ENCODE measurements at places on chromosomes 3 and 15.

DNA sequence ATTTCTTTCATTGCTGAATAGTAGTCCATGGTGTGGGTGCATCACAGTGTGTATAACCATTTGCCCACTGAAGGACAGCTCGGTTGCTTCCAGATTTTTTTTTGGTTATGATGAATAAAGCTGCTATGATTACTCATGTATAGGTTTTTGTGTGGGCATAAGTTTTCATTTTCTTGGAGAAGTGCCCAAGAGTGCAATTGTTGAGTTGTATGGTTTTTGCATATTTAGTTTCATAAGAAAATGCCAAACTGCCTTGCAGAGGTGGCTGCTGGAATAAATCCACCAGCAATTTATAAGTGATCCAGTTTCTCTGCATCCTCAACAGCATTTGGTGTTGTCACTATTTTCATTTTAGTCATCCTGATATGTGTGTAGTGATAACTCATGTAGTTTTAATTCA lies 8.4 kb upstream of the SPESP1 start:
- no peaks in the 10 kb centered on the region for H3K27me3 ChIP-seq
- DNase-seq: no peak
- H3K27ac ChIP-seq: no peak overlapping the region
- no peaks in the 10 kb centered on the region for H3K4me1 ChIP-seq

DNA sequence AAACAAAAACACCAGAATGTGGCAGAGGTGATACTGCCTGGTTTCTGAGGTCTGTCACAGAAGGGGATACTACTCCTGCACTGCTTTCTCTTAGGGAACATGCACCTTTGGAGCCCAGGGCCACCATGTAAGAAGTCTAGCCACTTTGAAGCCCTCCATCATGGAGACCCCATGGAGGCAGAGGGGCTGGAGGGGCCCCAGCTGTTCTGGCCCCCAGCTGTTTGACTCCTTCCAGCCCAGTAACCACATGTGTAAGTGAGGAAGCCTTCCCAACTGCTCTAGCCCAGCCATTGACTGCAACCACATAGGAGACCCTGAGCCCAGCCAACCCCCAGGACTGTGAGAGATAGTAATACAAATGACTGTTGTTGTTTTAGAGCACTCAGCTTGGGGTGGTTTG lies 9.0 kb upstream of the IGDCC4 start:
- no peaks in the 10 kb centered on the region for H3K36me3 ChIP-seq
- no peak overlapping the region for H3K27ac ChIP-seq
- H3K27me3 ChIP-seq: no peaks in the 10 kb centered on the region
- no peak overlapping the region for H3K4me3 ChIP-seq
- H3K4me1 ChIP-seq: no peaks in the 10 kb centered on the region

DNA sequence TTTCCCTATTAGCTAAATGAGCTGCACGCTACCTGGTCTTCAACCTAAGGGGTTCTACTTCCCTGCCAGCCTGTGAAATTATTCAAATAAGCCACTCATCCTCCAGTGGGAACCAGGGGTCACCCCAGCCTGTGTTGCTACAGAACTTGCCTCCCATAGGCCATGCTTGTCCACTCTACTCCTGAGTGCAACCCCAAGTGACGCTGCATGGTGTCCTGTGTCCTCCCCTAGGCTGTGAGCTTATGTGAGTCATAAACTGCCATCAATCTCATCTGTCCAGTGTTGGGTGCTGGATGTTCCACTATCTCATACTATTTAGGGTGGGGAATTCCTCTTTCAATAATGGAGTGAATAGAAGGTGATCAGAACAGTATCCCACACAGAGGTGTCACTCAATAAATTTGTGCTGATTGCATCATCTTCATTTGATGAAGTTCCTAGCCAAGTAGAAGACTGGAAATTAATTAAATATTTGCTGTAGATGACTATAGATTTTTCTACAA lies 49.8 kb upstream of the SSR3 start:
- peaks cover 10% of the 10 kb centered on the region for H3K4me1 ChIP-seq
- H3K4me3 ChIP-seq: no peak overlapping the region
- no peaks in the 10 kb centered on the region for H3K36me3 ChIP-seq
- DNase-seq: no peak
- no peak overlapping the region for H3K27ac ChIP-seq

DNA sequence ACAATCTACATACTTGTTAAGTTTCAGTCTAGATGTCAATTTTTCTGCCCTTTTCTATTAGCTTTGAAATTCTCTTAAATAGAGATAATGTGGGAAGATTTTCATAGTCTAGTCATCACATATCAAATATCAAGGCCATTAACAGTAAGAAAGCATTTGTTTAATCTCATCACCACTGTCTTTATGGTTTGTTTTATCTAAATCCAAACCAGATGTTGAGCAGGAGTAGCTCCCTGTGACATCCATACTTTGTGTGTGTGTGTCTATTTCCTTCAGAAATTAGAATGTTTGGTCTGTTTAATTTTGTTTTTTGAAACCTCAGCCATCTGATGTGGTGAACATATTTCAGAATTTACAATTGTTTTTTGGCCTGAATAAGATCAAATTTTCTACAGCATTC lies 23.1 kb upstream of the GOLGA8B start:
- H3K27ac ChIP-seq: no peak overlapping the region
- H3K36me3 ChIP-seq: no peaks in the 10 kb centered on the region
- H3K27me3 ChIP-seq: peaks cover 5% of the 10 kb centered on the region
- no peak for DNase-seq

- DNase-seq: peak; percentile 35
- peaks cover 17% of the 10 kb centered on the region for H3K4me1 ChIP-seq
- H3K4me3 ChIP-seq: peak within 1 kb of the TSS; percentile 32
- no peaks in the 10 kb centered on the region for H3K36me3 ChIP-seq
Observed at GRCh38 chr3:9916734-9917680, at the start of gene IL17RC. TSS of gene IL17RC (plus strand) at chr3:9917098. CDS start at chr3:9917316, 218 bp downstream.

DNA sequence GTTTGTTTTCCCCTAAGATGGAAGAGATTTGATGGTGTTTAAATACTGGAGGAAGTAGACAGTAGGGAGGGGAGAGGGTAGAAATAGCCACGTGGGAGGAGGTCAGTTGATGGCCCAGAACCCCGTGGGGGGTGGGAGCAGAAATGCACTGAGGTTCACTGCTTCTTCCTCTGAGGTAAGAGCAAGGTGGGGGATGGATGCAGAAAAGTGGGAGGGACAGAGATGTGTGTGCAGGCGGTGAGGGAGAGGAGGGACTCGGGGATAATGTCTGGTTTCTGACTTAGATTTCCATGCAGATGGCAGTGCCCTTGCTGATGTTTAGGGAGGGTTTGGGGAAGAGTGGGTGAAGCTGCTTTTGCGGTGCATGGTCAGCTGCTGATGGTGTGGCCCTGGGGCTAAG lies 102.9 kb downstream of the ARNT2 start:
- H3K36me3 ChIP-seq: no peaks in the 10 kb centered on the region
- H3K4me1 ChIP-seq: no peaks in the 10 kb centered on the region
- no peaks in the 10 kb centered on the region for H3K27me3 ChIP-seq
- no peak overlapping the region for H3K27ac ChIP-seq
- no peak overlapping the region for H3K4me3 ChIP-seq
- no peak for DNase-seq

GRCh38 chr3:153731071-153731470 lies 390.1 kb upstream of the ARHGEF26 start:
- DNase-seq: no peak
- no peaks in the 10 kb centered on the region for H3K4me1 ChIP-seq
- H3K4me3 ChIP-seq: no peak overlapping the region
- H3K27ac ChIP-seq: no peak overlapping the region
- no peaks in the 10 kb centered on the region for H3K27me3 ChIP-seq

DNA sequence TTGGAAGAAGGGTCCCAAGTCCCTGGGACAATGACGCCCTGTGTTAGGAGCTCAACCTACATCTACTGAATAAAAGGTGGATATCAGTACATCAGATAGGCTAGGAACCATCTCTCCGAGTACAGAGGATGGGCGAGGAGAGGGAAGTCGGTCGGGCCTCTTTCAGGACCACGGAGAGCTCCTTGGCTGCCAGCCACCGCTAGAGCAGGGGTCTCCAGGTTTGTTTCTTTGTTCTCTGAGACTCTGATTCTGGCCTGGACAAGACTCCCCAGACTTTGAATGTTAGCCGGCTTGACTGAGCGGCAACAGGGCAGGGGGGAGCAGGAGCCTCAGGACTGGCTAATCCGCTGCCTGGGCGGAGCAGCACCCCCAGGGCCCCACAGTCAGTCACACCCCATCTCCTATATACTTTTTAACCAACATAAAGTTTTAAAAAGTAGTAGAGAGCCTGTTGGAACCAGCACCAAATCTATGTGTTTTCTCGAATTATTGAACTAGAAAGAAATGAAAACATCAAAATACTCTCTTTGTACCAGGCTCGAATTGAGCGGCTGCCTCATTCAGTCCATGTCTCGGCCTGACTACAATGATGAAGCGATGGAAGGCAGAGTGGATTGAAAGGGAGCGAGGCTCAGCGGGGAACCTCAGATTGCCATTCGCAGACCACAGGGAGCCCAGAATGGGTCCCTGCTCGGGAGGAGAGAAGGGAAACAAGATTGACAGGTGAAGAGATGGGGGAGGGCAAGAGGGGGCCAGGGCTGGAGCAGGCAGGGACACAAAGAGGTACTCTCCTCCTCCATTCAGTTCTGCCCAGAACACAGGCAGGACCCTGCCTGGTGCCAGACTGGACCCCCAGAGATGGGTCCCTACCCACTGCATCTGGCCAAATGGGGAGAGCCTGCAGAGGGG lies 131.6 kb downstream of the TPRA1 start:
- DNase-seq: no peak
- peaks cover 11% of the 10 kb centered on the region for H3K4me1 ChIP-seq
- no peaks in the 10 kb centered on the region for H3K36me3 ChIP-seq
- H3K27ac ChIP-seq: no peak overlapping the region
- no peak overlapping the region for H3K4me3 ChIP-seq
- no peaks in the 10 kb centered on the region for H3K27me3 ChIP-seq

GRCh38 chr3:144221761-144222160 lies 250.1 kb downstream of the DIPK2A start:
- H3K27me3 ChIP-seq: no peaks in the 10 kb centered on the region
- no peaks in the 10 kb centered on the region for H3K4me1 ChIP-seq
- no peak overlapping the region for H3K4me3 ChIP-seq
- H3K36me3 ChIP-seq: no peaks in the 10 kb centered on the region
- no peak overlapping the region for H3K27ac ChIP-seq
- DNase-seq: no peak

- H3K4me3 ChIP-seq: no peak overlapping the region
- no peaks in the 10 kb centered on the region for H3K27me3 ChIP-seq
- H3K27ac ChIP-seq: peak overlapping the region; percentile 36
- H3K4me1 ChIP-seq: peaks cover 12% of the 10 kb centered on the region
Observed at GRCh38 chr3:45665101-45665572, 24.1 kb upstream of the SACM1L start.

DNA sequence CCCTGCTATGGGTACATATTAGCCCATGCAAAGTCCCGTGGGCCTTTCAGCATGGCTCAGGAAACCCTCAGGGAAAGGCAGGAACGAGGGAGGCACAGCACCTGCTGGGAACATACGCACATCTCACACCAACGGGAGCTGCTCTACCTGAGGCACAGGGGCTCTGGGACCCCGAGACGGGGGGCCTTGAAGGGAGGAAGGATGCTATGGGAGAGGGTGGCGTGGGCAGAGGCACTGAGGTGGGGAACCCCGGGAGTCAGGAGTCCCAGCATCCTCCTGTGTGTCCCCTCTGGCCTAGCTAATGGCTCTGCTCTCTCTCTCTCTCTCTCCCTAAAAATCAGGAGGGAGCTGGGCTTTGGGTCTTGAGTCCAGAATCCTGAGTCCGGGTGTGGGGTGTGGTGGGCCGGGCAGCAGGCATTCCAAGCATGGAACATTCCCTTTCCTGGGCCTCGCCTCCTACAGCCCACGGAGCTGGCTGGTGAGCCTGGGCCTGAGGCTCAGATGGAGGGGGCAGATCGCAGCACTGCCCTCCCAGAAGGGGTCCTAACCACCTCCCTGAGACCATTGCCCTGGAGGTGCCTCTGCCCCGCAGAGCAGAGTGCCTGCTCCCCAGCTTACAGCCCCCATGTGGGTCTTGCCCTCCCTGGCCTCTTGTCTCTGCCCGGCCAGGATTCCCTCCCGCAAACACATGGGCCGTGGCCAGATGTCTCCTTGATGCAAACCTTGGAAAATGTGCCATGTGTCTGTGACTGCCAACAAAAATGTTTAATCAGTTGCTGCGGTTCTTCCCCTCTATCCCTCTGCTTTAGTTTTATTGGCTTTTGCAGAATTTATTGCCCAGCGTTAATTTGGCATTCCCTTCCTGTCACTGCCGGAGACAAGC lies 101.6 kb downstream of the TMEM266 start:
- H3K27me3 ChIP-seq: no peaks in the 10 kb centered on the region
- DNase-seq: no peak
- H3K36me3 ChIP-seq: no peaks in the 10 kb centered on the region
- H3K4me1 ChIP-seq: no peaks in the 10 kb centered on the region
- H3K4me3 ChIP-seq: no peak overlapping the region

- no peaks in the 10 kb centered on the region for H3K36me3 ChIP-seq
- no peak overlapping the region for H3K4me3 ChIP-seq
Observed at GRCh38 chr3:54358316-54358715, 236.0 kb downstream of the CACNA2D3 start.

DNA sequence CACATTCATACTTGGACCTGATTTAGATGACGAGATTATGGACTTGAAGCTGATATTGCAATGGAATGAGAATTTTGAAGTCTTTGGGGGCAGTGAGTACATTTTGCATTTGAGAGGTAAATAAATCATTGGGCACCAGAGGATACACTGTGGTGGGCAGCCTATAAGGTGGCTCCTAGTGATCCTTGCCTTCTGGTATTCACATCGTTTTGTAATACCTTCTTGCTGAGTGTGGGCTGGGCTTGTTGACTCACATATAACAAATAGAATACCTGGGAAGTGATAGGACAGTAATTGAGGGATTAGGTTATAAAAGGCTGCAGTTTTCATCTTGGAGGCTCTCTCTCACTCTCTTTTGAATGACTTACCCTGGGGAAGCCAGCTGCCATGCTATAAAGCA lies 605.5 kb upstream of the KCNMB2 start:
- no peak overlapping the region for H3K27ac ChIP-seq
- no peak overlapping the region for H3K4me3 ChIP-seq
- no peaks in the 10 kb centered on the region for H3K4me1 ChIP-seq

GRCh38 chr15:39487458-39487735 lies 93.5 kb upstream of the THBS1 start:
- no peak overlapping the region for H3K27ac ChIP-seq
- H3K36me3 ChIP-seq: no peaks in the 10 kb centered on the region
- H3K4me3 ChIP-seq: no peak overlapping the region

- H3K27me3 ChIP-seq: no peaks in the 10 kb centered on the region
- H3K4me1 ChIP-seq: no peaks in the 10 kb centered on the region
- no peaks in the 10 kb centered on the region for H3K36me3 ChIP-seq
- H3K4me3 ChIP-seq: no peak overlapping the region
- no peak for DNase-seq
- no peak overlapping the region for H3K27ac ChIP-seq
Observed at GRCh38 chr15:68603951-68604350, 25.2 kb downstream of the CORO2B start.
